ENCODE measurements at places on chromosomes 4 and X. TPM values are rescaled to one million over a fixed set of nuclear protein-coding genes. Genes with fewer than 3 reads are reported as not detected.

Gene PF4V1
- not detected for total RNA-seq

Gene GAGE12F
- not detected for total RNA-seq

Gene ADAD1
- not detected for total RNA-seq

DNA sequence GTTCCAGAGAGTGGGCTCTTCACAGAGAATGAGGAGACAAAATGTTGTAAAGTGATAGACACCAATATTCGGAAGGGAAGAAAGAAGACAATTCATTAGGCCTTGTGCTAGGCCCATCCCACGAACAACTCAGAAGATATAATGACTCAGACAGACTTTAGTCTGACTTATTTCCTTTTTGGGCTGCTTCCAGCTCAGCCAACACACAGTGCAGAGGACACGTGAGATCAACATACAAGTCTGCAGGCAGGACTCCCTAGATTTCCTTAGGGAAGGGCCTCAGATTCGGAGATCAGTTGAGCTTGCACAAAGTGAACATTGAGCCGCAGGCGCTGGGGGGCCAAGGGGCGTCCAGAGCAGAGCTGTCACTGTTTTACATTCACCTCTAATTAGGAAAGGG lies 290.7 kb upstream of the TENM3 start:
- H3K27ac ChIP-seq, result no peak overlapping the region
- no peaks in the 10 kb centered on the region for H3K4me1 ChIP-seq
- H3K36me3 ChIP-seq, result no peaks in the 10 kb centered on the region
- no peaks in the 10 kb centered on the region for H3K27me3 ChIP-seq

DNA sequence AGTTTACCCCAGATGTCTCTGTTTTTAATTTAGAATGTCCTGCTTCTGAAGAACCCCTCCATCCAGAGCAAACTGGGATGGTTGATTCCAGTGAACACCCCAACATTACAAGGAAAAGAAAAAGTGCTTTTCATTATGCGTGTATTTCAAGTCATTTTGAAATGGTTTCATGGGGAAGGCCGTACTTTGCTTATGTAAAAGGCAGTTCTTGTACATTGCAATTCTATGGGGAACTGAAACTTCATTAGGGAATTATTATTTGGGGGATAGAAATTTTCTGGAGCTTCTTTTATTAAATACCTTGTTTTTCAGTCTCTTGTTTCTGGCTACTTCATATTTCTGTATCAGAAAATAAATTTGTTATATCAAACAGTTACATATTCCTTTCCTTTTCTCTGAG lies 96.9 kb upstream of the ZNF518B start:
- H3K4me1 ChIP-seq, result peaks cover 5% of the 10 kb centered on the region
- no peak overlapping the region for H3K27ac ChIP-seq
- DNase-seq, result no peak
- no peaks in the 10 kb centered on the region for H3K36me3 ChIP-seq
- H3K27me3 ChIP-seq, result peaks cover 4% of the 10 kb centered on the region

DNA sequence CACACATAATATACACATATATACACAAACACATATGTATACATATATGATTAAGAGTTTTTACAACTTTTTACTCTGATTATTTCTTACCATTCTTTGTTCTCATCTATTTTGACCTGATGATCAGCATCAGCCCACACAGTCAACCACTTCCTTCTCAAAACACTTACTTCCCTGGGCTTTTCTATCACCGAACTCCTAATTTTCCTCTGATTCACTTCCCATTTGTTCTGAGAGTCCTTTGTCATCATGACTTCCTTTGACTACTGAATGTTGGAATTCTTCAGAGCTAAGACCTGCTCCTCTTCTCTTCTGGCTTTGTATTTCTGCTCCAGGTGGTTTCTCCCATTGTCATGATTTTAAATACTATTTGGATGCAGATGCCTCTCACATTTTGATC lies 209.5 kb upstream of the AFF2 start:
- H3K27me3 ChIP-seq, result no peaks in the 10 kb centered on the region
- peaks cover 9% of the 10 kb centered on the region for H3K4me1 ChIP-seq
- no peak for DNase-seq
- no peak overlapping the region for H3K4me3 ChIP-seq

GRCh38 chrX:104282166-104282725 lies 27.5 kb upstream of the ESX1 start:
- peaks cover 5% of the 10 kb centered on the region for H3K36me3 ChIP-seq
- no peak overlapping the region for H3K4me3 ChIP-seq
- H3K27ac ChIP-seq, result no peak overlapping the region
- H3K4me1 ChIP-seq, result no peaks in the 10 kb centered on the region
- no peak for DNase-seq
- H3K27me3 ChIP-seq, result peaks cover 8% of the 10 kb centered on the region

GRCh38 chr4:39820186-39820585 lies 122.2 kb downstream of the UBE2K start:
- H3K4me1 ChIP-seq, result no peaks in the 10 kb centered on the region
- DNase-seq, result no peak
- no peak overlapping the region for H3K4me3 ChIP-seq

DNA sequence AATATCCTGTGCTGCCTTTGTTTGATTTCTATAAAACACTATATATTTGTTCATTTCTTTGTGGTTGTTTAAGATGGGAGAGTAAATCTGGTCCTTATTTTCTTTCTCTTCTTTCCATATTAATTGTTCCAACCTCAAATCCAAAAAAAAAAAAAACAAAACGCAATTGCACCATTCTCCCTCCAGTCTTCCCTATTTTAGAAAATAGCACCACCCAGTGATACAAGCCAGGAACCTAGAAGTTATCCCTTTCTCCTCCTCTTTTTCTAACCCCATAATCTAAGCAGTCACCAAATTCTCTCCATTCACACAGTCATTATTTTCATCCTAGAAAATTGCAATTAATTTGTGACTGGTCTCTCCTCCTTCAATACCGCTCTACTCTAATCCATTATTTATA lies 107.8 kb downstream of the GABRA3 start:
- DNase-seq, result no peak
- no peaks in the 10 kb centered on the region for H3K27me3 ChIP-seq
- no peaks in the 10 kb centered on the region for H3K36me3 ChIP-seq
- no peak overlapping the region for H3K27ac ChIP-seq
